ENCODE measurements at places on chromosomes 2 and 18. TPM values are rescaled to one million over a fixed set of nuclear protein-coding genes. Genes with fewer than 3 reads are reported as not detected.

GRCh38 chr18:61699397-61700110 lies 193.3 kb downstream of the RNF152 start:
- H3K4me1 ChIP-seq, result peaks cover 10% of the 10 kb centered on the region
- H3K4me3 ChIP-seq, result no peak overlapping the region
- H3K36me3 ChIP-seq, result peaks cover 4% of the 10 kb centered on the region

- no peaks in the 10 kb centered on the region for H3K27me3 ChIP-seq
- no peak for DNase-seq
- H3K4me1 ChIP-seq, result peaks cover 14% of the 10 kb centered on the region
Measured at GRCh38 chr2:7844414-7844965, 837.4 kb upstream of the ID2 start.

DNA sequence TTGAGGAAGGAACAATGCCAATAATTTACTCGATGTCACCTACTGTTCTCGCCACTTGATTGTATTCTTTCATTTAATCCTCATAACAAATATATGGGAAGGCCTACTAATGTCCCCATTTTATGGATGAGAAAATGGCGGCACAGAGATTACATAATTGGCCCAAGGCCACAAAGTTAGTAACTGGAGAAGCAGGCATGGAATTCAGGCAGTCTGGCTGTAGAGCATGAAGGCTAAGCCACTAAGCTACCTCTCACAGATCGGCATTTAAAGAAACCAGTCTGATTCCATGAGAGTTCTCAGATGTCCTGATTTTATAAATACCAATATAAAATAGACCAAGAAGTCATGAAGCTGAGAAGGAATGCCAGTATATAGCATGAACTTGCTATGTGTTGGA lies 121.8 kb upstream of the EPAS1 start:
- H3K27me3 ChIP-seq, result no peaks in the 10 kb centered on the region
- no peak for DNase-seq
- no peak overlapping the region for H3K27ac ChIP-seq

The TMEM163 gene
- total RNA-seq, result 0.94 TPM

- no peak overlapping the region for H3K27ac ChIP-seq
- H3K36me3 ChIP-seq, result peaks cover under 1% of the 10 kb centered on the region
- H3K27me3 ChIP-seq, result peaks cover 19% of the 10 kb centered on the region
- no peak overlapping the region for H3K4me3 ChIP-seq
- DNase-seq, result no peak
- H3K4me1 ChIP-seq, result peaks cover 11% of the 10 kb centered on the region
Measured at GRCh38 chr2:235204948-235205347, 253.1 kb downstream of the SH3BP4 start.

The ERMN gene
- 0.59 TPM for total RNA-seq

- H3K4me3 ChIP-seq, result no peak overlapping the region
- DNase-seq, result no peak
- no peaks in the 10 kb centered on the region for H3K4me1 ChIP-seq
- no peak overlapping the region for H3K27ac ChIP-seq
- H3K27me3 ChIP-seq, result no peaks in the 10 kb centered on the region
Measured at GRCh38 chr2:143313861-143314260, 184.6 kb downstream of the ARHGAP15 start.

GRCh38 chr2:85743304-85743978 lies 10.3 kb upstream of the ATOH8 start:
- no peak overlapping the region for H3K27ac ChIP-seq
- no peak overlapping the region for H3K4me3 ChIP-seq
- peaks cover 7% of the 10 kb centered on the region for H3K4me1 ChIP-seq
- H3K27me3 ChIP-seq, result peaks cover 10% of the 10 kb centered on the region
- DNase-seq, result no peak
- no peaks in the 10 kb centered on the region for H3K36me3 ChIP-seq

The ZNF892 gene
- total RNA-seq, result 10.8 TPM

The UPP2 gene
- total RNA-seq, result not detected

The TSPYL6 gene
- total RNA-seq, result not detected

- no peaks in the 10 kb centered on the region for H3K27me3 ChIP-seq
- H3K4me1 ChIP-seq, result peaks cover 2% of the 10 kb centered on the region
- no peak overlapping the region for H3K4me3 ChIP-seq
- no peak for DNase-seq
- H3K27ac ChIP-seq, result no peak overlapping the region
Measured at GRCh38 chr2:128714285-128714684, 395.6 kb upstream of the HS6ST1 start.

DNA sequence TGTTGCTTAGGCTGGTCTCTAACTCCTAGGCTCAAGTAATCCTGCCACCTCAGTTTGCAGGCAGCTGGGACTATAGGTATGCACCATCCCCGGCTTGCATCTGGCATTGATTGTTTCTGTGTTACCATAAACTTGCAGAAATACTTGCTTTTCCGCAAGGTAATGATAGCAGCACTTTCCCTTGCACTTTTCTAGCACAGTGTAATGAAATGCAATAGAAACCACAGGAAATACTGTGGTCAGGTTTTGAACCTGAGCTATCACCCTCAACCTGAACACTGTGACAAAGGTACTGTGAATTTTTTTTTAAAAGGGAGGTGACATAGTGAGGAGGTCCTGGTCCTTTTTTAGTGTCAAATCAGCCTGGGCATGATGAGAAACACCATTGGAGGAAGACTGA lies 38.3 kb downstream of the DHRS9 start:
- H3K4me1 ChIP-seq, result peaks cover 20% of the 10 kb centered on the region
- H3K27me3 ChIP-seq, result peaks cover 2% of the 10 kb centered on the region
- no peak overlapping the region for H3K4me3 ChIP-seq
- no peak for DNase-seq

GRCh38 chr2:219560037-219560892 lies 11.1 kb downstream of the OBSL1 start:
- DNase-seq, result no peak
- peaks cover 4% of the 10 kb centered on the region for H3K27me3 ChIP-seq
- H3K4me1 ChIP-seq, result peaks cover 56% of the 10 kb centered on the region
- H3K4me3 ChIP-seq, result no peak overlapping the region

The TCF23 gene
- 0.14 TPM for total RNA-seq

- H3K36me3 ChIP-seq, result no peaks in the 10 kb centered on the region
- H3K27me3 ChIP-seq, result no peaks in the 10 kb centered on the region
- DNase-seq, result no peak
- peak overlapping the region; percentile 67 for H3K27ac ChIP-seq
Measured at GRCh38 chr18:63178971-63179370, 140.6 kb downstream of the BCL2 start.

- H3K4me3 ChIP-seq, result no peak overlapping the region
- H3K4me1 ChIP-seq, result peaks cover 12% of the 10 kb centered on the region
- peak; percentile 67 for DNase-seq
- no peak overlapping the region for H3K27ac ChIP-seq
- H3K36me3 ChIP-seq, result no peaks in the 10 kb centered on the region
Measured at GRCh38 chr2:164737612-164738081, 104.0 kb downstream of the COBLL1 start.

- no peaks in the 10 kb centered on the region for H3K27me3 ChIP-seq
- no peaks in the 10 kb centered on the region for H3K4me1 ChIP-seq
- no peak for DNase-seq
- H3K27ac ChIP-seq, result no peak overlapping the region
Measured at GRCh38 chr2:17709897-17710296, 43.7 kb downstream of the SMC6 start.

The STARD6 gene
- not detected for total RNA-seq

The GPR155 gene
- 1.0 TPM for total RNA-seq

The LMAN1 gene
- total RNA-seq, result 78.7 TPM

The TGFA gene
- total RNA-seq, result 3.0 TPM

The CD207 gene
- total RNA-seq, result not detected

DNA sequence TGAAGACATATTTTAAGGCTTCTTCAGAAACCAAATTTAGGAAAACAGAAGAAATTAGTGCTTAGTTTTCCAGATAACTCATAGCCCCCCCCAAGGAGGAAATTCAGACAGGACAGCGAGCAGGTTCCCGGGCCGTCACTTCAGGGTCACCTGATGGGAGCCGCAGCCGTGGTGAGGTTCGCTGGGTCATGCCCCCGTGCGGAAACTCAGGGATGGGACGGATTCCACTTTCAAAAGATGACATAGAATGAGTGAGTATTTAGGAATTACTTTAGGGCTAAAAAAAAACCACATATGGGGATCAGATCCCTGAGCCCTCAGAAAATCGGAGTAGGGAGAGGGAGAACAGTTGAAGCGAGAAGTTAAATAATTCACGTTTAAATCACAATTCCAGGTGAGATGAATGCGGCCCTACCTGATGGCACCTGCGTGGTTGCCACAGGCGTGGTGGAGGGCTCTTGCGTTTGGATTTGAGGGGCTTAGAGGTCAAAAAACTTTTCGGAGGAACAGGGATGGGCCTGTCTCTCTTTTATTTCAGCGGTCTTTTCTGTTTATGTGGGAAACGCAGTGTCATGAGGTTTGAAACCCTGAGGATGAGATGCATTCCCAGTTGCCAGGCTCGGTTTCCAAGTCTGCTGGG lies 114.4 kb downstream of the NFATC1 start:
- H3K27me3 ChIP-seq, result peaks cover 16% of the 10 kb centered on the region
- H3K27ac ChIP-seq, result peak overlapping the region; percentile 4
- no peak for DNase-seq
- peaks cover 14% of the 10 kb centered on the region for H3K4me1 ChIP-seq
- no peaks in the 10 kb centered on the region for H3K36me3 ChIP-seq

DNA sequence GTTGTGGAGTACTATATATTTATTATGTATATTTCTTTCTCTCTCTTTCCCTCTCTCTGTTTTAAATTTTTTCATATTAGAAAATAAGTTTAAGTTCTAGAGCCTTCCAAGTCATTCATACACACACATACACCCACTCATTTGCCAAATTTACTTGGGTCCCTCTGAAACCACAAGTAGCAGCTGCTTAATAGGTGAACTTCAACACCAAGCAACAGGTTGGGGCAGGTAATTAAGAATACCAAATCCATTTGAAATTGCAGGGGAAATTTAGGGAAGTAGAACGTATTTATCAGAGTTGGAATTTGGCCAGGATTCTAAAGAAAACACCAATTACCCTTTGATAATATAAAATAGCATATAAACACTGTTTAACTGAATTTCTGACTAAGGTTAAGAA lies 75.0 kb upstream of the RBBP8 start:
- H3K4me3 ChIP-seq, result no peak overlapping the region
- H3K27me3 ChIP-seq, result no peaks in the 10 kb centered on the region
- peaks cover 11% of the 10 kb centered on the region for H3K4me1 ChIP-seq
- DNase-seq, result no peak

GRCh38 chr2:41846962-41847361 lies 200.9 kb upstream of the PKDCC start:
- no peak overlapping the region for H3K4me3 ChIP-seq
- DNase-seq, result no peak
- no peaks in the 10 kb centered on the region for H3K36me3 ChIP-seq
- H3K4me1 ChIP-seq, result no peaks in the 10 kb centered on the region
- H3K27ac ChIP-seq, result no peak overlapping the region

The NCKAP1 gene
- total RNA-seq, result 173 TPM

Data from WTC11 (cell line).